ENCODE measurements at places on chromosomes 16 and 17.

- DNase-seq = no peak
These were observed 628.1 kb downstream of the WWOX start for GRCh38 chr16:78727536-78727935.

DNA sequence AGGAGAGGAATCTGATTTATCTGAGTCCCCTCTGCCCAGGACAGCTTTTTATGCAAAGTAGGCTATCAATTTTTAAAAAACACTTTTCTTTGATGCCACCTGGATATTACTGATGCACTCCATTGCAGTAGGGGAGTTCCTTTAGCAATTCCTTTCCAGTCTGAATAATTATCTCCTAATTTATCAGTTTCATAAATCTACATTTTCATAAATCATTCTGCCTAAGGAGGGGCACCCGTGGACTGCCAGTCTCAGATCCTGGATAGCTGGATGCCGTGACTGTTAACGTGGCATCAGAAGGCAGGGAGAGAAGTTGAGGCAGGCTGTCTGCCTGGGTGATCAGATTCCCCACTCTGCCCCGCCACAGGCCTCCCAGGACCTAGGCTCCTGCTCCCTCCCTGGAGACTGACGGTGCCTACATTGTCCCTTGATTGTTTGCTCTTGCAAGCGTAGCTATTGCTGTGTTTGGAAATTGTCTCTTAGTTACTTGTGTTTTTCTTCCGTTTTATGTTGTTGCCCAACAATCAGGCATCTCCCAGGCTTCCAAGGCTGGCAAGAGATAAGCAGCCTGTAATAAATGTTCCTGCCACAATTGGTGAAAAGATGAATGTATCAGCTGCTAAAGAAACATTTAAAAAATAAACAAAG, 75.2 kb downstream of the KATNIP start:
- no peak for DNase-seq

- no peak for DNase-seq
These were observed 378.9 kb downstream of the PMP22 start for GRCh38 chr17:14886200-14886739.

DNA sequence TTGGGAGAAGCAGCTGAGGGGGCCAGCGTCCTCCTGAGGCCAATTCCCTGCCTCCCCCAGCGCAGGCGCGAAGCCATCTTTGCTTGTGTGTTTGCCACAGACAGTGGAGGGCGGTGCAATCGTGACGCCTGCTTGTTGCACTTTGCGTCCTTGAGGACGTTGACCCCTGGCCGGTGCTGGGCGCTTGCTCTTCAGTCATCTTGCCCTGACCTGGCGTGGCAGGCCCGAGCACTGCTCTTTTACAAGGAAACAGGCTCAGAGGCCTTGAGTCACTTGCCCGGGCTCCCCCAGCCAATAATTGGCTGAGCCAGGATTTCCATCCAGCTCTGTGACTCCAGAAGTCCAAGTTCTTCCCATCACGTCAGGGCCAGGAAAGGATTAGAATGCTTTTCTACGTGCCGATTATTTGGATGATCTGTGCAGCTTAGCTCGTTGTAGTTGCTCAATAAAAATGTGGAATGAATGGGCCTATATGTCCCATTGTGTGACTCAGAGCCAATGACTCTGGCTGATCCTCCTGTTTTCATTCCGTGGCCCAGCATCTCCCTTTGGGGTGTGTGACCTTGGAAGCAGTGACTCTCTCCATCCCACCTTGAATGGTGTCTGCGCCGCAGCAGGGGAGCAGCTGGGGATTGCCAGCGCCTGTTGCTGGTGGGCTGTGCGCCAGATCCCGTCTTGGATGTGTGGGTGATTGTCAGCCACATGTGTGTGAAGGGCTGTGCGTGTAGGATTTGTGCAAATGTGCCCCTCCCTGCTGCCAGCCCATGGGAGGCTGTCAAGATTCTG, 214.1 kb downstream of the SEC14L1 start:
- no peak for DNase-seq

- DNase-seq = no peak
These were observed at the start of gene ITGAL for GRCh38 chr16:30472328-30472942. Gene ITGAL (plus strand): TSS chr16:30472742. CDS start chr16:30472838, 96 bp downstream.

GRCh38 chr16:81315271-81316175, 761 bp downstream of the GAN start:
- DNase-seq = no peak

DNA sequence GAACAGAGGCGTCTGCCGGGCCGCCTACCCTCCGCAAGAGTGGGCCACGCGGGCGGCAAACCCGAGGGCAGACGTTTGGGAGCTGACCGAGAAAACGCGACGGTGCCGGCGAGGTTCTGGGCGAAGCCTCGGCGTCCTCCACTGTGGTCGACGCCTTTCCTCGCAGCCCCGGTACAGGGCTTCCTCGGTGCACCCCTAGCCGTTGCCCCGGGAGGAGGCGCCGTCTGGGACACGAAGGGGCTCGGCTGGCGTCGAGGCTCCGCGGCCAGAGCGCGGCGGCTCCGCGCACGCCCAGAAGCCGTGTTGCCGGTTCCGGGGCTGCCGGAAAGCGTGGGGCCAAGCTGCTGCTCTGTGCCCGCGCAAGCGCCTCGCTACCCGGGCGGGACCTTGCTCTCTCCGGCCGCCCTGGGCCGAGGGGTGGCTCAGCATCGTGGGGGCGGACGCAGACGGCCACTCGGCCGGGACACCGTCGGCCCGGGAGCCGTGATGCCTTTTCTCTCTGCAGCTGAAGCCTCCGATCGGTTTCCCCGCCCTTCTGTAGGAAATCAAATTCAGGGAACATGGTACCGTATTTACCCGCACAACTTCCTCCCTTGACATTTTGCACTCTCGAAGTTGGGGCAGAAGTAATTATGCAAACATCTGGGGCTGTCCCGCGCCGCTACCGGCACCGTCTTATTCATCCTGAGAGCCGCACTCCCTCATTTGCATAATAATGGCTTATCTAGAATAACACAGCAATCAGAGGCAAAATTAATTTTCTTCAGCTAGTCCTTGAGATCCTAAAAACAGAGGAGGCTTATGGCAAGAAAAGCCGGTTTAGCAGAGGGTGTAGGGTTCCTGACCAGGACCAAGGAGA, 7.3 kb upstream of the CBX8 start:
- DNase-seq = no peak

DNA sequence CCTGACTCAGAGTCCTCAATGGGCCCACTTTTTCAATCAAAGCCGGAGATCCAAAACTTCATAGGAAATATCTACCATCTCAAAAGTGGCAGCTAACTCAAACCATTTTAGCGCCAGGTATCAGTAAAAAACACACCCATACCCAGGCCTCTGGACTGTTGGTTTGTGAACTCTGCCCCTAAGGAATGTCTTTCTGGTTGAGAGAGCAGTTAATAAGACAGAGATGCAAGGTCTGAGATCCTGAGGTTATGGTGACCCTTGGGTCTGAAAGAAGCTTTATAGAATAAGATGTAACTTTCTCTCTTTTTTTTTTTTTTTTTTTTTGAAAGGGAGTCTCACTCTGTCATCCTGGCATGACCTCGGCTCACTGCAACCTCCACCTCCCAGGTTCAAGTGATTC, 350.5 kb downstream of the SOX9 start:
- no peak for DNase-seq

GRCh38 chr17:61400066-61400716, 548 bp downstream of the TBX2 start:
- DNase-seq = no peak

- no peak for DNase-seq
These were observed 10.5 kb downstream of the POLDIP2 start for GRCh38 chr17:28346746-28347246.

GRCh38 chr17:59219992-59220327, 351 bp upstream of the GDPD1 start:
- DNase-seq = no peak

GRCh38 chr16:55482056-55482455, 3.1 kb downstream of the MMP2 start:
- DNase-seq = no peak

DNA sequence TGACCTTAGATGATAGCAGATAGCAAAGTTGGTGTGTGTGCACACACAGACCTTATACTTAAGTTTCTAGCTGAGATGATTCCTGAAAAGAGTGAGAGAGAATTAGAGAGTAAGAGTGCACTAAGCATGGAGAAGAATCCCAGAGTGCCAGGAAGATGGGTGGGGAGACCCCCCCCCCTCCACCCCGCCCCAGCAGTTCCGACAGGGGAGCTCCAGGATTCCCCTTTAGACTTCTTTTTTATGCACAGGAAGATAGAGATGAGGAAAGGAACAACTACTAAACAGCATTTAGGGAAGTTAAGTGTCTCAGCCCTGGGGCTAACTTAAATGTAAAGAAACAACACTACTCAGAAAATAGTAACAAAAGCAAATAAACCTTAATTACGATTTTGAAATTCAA, 878.0 kb upstream of the GOT2 start:
- no peak for DNase-seq

- no peak for DNase-seq
These were observed 35.1 kb upstream of the SREBF1 start for GRCh38 chr17:17871913-17872312.

DNA sequence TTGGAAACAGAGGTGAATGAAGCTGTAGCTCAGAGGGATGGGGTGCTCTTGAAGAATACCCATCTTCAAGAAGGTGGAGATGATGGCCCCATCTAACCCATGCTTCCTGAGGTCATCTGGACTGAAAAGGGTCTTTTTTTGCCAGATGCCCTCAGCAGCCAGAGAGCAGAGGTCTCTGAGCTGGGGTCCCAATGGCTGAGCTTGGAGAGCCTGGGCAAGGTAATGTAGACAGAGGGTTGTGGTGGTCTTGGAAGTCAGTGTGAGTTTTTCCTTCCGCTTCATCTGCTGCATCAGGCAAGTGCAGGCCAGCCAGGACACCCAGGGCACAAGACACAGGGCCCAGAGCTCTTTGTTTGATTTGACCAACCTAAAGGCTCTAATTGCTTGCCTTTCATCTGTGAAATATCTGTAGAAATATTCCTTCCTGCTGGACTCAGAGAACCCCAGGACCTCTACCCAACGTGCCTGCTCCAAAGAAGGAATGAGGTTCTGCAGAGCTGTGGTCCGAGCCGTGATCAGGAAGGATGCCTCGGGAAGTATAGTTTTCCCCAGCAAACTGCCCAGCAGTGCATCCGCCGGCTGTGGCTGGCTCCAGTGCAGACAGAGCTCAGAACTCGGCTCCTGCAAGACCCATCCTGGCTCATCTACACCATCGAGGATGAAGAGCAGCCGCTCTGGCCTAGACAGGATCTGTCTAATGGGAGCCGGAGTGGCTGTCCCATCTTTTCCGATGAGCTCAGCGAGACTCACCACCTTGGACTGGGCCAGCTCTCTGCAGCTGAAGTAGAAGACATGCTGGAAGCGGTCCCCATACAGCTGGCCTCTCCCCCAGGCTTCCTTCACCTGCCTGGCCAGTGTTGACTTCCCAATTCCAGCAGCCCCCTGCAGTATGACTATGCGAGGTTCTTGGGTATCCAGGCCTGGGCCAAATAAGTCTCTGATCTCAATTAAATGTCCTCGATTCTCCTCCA, 25.2 kb downstream of the NLRP1 start:
- DNase-seq = no peak

- DNase-seq = no peak
These were observed 2.6 kb downstream of the HNF1B start for GRCh38 chr17:37742116-37742761.

DNA sequence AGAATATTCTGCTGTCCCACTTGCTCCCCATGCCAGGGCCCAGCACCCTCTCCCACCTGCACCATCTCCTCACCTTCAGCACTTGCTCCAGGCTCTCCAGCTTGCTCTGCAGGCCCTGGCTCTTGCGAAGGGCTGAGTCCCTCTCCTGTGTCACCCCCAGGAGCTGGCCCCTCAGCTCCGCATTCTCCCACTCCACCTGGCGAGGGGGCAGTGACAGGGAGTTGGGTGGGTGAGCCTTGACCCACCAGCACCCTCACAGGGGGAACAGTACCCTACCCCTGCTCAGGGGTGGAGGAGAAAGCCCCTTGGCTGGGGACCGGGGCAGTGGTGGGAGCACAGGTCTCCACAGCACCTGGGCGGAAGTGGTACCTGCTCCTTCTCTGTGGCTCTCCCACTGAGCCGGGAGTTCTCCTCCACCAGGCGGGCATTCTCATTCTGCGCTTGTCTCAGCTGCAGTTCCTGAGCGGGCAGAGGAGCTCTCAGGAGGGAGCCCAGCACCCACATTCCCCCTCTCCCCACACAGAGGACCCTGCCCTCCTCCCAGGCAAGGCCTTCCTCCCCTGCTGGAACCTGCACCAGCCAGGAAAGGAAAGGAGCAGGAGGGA, 5.9 kb downstream of the TSPOAP1 start:
- no peak for DNase-seq

GRCh38 chr16:396199-396598, 800 bp upstream of the NME4 start:
- no peak for DNase-seq

DNA sequence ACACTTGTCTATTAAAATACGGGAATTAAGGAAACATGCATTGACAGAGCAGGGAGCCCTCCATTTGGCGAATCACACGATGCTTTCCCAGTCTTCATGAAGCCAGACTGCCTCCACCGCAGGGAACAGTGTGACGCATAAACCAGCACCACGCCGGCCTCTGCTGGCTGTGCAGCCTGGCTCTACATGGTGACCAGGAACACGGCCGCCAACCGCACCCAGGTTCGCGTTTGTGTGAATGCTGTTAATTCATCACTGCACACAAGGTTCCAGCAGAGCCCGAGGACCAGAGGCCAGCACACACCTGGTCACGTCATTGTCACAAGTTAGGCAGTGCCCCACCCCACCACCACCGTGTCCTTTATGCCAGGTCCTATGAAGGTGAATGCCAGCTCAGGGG, 26.7 kb downstream of the TMEM204 start:
- DNase-seq = no peak

- DNase-seq = no peak
These were observed 2.0 kb upstream of the ABCC12 start for GRCh38 chr16:48157794-48158193.

DNA sequence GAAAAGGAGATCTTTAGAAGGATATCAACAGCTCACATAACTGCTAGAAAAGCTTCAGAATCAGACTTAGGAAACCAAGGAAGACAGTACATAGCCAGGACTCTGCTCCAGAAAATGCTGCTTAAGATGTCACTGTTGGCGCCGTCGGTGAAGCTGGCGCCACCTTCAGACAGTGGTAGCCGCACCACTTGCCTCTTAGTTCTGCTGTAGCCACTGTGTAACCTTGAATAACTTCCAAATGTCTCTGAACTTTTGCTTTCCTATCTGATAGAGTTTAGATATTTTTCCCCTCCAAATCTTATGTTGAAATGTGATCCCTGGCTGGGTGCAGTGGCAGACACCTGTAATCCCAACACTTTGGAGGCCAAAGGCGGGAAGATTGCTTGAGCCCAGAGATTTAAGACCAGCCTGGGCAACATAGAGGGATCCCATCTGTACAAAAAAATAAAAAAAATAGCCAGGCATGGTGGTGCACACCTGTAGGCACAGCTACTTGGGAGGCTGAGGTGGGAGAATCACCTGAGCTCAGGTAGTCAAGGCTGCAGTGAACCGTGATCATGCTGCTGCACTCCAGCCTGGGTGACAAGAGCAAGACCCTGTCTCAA, 6.3 kb upstream of the USP31 start:
- DNase-seq = no peak

GRCh38 chr17:62098623-62099231, 33.6 kb upstream of the MED13 start:
- DNase-seq = no peak

DNA sequence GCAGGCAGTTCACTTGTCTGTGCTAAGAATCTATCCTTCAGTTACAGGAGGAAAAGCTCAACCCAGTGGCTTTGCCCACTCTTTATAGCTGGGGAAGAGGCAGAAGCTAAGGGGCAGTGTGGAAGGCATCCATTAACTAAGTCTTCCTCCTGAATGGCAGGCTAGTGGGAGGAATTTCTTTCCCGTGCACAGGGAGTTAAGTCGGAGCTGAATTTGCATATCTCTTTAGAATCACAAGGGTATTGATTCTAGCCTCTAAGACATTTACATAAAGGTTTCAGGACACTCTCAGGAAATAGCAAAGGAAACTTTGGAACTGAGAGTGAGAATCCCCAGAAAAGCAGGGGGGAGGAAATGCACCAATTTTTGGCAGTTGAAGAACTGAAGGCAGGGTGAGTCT, 245.6 kb downstream of the CA10 start:
- DNase-seq = no peak

Measured in NCI-H187 treated with DMSO at 0.1 percent for 48 hours (cell line).